Stimulated activated CD4-positive, alpha-beta T cell treated with anti-CD3 and anti-CD28 coated beads, Interleukin-1b, Interleukin-23, amount 100 ng/mL, for 1 hour (primary cell): ENCODE measurements at places on chromosomes 3 and 15.

- DNase-seq: no peak
Observed at GRCh38 chr15:70826634-70827033, 27.3 kb downstream of the LARP6 start.

DNA sequence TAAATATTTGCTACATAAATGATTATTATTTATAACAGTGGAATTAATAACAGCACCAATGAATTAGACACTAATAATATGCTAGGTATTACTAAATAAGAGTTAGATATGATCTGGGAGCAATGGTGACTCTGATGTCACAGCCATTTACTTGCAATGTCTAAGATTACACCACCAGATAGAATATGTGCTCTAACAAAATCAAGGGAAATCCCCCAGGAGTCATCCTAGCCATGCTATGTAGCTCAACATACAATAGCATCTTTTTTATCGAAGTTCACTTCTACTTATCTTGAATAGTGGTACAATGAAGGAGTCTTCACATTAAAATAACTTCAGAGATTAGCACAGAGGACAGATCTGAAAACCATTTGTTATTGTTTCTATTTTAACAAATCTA lies 154.0 kb downstream of the FMN1 start:
- DNase-seq: no peak

GRCh38 chr3:140956058-140956835 lies 14.6 kb downstream of the SLC25A36 start:
- DNase-seq: no peak

DNA sequence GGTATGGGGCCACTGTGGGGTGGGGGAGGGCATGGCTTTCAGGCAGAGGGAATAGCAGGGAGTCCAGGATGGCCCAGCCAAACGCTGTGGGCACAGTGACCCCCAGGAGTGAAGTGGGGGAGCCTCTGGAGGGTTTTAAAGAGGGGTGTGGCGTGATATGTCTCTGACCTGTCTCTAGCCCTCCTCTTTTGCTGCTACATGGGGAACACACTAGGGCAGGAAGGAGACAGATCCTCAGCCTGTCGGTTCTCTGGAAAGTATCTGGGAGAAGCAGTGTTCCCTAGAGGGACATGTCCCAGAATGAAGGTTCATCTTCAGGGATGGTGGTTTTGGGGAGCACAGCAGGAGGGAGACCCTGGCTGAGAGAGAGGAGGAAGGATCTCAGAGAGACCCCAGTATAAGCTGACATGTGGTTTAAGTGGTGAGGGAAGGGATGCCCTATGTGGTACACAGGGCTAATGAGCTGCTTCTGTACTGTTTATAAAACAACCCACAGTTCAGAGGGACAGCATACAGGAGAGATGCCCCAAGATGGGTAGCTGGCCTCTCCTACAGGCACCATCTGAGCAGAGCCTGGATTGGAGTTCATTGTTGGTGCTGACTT lies 37.7 kb downstream of the TRIM71 start:
- DNase-seq: no peak

DNA sequence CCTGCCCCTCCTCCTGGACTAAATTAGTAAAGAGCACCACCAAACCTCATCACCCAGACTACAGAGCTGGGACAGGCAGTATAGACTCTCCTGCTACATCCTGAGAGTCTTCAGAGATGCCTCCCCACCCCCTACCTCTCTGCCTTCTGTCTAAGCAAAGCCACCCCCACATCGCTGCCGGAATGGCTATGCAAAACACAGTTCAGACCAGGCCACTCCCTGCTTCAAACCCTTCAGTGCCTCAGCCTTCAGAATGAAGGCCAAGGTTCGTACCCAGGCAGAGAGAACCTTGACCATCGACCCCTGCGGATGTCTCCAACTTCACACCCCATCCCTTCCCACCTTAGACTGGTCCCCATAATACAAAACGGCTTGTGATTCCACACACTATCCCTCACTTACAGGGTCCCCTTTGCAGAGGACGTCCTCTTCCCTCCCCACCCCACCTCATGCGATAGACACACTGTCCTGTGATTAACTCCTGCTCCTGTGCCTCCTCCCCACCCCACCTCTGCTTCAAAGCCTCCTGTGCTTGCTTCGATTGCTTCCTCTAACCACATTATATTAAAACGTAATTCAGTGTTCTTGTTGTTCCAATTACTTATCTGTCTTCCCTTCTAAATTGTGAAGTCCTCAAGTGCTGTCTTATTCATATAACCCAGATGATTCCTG lies 175.3 kb downstream of the UACA start:
- DNase-seq: no peak

- DNase-seq: no peak
Observed at GRCh38 chr15:40282147-40282868, 556 bp downstream of the ANKRD63 start.

- no peak for DNase-seq
Observed at GRCh38 chr3:120114981-120115380, 20.7 kb upstream of the GSK3B start.

DNA sequence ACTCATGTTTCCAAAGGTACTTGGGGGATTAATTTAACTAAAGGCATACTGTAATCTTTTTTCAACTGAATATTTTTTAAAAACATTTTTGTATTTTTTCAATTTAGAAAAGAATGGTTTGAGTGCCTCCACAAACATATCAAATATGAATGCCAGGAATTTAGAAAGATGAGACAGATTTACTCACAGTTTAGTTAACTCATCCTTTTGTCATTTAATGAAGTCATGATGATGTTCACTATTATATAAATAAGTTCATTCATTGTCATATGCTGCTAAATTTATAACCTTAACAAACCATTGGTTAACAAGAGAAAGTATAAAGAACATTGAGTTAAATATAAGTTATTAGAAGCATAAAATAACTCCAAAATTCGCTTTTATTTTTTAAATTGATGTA lies 50.0 kb downstream of the FGF7 start:
- DNase-seq: no peak

- DNase-seq: no peak
Observed at GRCh38 chr15:73782344-73782959, 29.3 kb upstream of the INSYN1 start.

GRCh38 chr3:71582612-71583565 lies 639 bp downstream of the FOXP1 start:
- peak; percentile 63 for DNase-seq

DNA sequence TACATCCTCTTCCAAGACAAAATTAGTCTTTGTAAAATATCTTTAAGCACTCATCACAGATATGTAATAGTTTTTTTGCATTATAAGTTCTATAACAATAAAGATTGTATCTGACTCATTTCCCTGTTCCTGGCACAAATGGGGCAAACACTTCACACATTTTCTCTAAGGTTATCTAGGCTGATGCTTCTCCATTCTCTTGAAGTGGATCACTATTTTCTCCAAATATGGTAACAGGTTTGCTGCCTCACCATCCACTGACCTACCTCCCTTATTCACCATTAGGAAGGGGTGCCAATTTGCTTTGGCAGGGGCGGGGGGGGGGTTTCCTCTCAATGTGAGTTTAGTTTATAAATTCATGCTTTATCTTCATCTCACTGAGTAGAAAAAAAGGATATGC lies 767.7 kb upstream of the LMCD1 start:
- no peak for DNase-seq

- DNase-seq: no peak
Observed at GRCh38 chr3:48945432-48945831, 26.8 kb downstream of the ARIH2 start.

DNA sequence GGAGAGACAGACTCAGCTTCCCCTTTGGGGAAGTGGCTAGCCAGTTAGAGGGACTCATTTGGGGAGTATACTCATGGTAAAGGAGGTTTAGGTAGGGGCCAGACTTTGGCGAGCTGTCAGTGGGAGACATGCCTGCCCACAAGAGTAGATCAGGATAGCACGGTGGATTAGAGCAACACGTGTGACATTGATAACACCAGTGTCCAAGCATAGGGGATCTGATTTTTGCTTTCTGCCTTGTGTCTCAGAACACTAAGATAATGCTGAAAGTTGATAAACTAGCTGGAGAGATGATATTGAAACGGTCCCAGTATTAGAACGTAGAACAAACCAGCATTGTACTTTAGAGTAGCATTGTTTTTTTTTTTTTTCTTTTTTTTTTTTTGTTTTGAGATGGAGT lies 25.9 kb downstream of the MAP6D1 start:
- no peak for DNase-seq

- no peak for DNase-seq
Observed at GRCh38 chr3:64680334-64680733, 7.5 kb downstream of the ADAMTS9 start.

DNA sequence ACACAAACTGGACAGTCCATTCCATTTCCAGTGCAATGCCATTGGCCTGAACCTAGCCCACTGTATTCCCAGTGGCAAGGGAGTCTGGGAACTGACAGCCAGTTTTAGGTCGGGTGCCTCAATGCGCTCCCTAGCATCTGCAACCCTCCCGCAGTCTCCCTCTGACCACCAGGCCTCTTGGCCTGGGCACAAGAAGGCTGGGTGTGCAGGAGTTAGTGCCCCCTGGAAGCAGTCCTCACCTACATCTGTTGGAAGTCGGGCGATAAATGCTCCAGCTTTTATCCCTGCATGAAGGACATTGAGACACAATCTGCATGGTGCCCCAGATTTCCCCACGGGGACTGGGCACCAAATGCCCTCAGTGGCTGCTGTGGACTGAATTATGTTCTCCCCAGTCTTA lies 12.7 kb downstream of the C3orf22 start:
- DNase-seq: no peak

GRCh38 chr3:33111581-33111980 lies 2.2 kb upstream of the CRTAP start:
- DNase-seq: no peak

GRCh38 chr3:142568393-142569017 lies 10.0 kb downstream of the ATR start:
- DNase-seq: no peak

GRCh38 chr3:184314363-184314699 lies at the start of gene EIF4G1:
EIF4G1 (plus strand) TSS chr3:184314606; CDS start chr3:184315797, 1,191 bp downstream.
- peak; percentile 88 for DNase-seq

DNA sequence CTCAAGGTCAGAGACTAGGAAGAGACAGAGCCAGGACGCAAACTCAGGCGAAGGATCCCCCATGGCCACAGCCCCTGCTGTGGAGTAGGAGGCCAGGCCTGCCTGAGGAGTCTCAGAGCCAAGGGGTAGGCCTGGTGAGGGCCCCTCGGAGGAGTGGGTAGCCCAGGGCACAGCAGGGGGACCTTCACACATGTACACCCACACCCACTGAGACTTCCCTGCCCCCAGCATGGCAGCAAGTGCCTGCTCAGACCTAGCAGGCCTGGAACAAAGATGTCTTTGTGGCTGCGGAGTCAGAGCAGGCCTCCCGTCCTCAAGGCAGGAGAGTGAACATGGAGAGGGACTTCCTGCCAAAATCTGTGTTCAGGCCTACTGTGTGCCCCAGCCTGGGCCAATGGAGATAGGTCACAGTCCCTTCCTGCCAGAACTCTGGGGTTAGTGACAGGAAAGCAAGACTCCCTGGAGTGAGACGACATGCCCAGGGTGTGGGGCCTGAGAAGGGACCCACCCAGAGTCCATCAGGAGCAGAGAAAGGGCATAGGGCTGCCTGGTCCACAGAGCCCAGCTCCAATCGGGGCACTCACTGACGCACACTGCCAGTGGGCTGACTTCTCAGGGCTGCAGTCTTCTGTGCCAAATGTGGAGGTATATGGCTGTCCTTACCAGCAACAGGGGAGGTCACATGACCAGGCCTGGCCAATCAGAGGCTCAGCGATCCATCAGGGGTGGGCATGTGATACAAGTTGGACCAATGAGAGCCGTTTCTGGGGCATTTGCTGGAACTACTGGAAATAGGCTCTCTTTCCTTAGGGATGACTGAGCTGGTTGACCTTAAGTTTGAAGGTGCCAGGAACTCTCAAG lies 2.3 kb downstream of the GRIP2 start:
- DNase-seq: no peak

- DNase-seq: no peak
Observed at GRCh38 chr3:148582126-148582525, 115.6 kb upstream of the AGTR1 start.

DNA sequence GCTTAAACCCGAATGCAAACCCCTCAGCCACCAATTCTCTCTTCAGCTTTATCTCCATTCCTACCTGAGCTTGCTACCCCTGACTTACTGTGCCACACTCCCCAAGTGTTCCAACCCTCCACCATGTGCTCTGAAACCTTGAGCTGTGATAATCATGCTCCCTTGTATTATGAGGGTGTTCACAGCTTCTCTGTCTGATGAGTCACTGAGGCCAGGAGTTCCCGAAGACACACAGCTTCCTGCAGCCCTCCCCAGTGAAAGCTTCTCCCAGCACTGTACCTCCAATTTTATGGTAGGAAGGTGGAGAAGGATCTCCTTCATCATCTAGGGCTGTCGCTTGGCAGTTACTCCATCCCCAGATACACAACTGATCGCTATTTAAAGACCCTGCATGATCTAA lies 24.9 kb downstream of the STAC start:
- DNase-seq: no peak

GRCh38 chr3:183244981-183245476 lies 8.0 kb upstream of the B3GNT5 start:
- no peak for DNase-seq
